ENCODE measurements at places on chromosomes 1 and 21. TPM values are rescaled to one million over a fixed set of nuclear protein-coding genes. Genes with fewer than 3 reads are reported as not detected.

PDZK1 gene
- polyA plus RNA-seq = 199 TPM

DNA sequence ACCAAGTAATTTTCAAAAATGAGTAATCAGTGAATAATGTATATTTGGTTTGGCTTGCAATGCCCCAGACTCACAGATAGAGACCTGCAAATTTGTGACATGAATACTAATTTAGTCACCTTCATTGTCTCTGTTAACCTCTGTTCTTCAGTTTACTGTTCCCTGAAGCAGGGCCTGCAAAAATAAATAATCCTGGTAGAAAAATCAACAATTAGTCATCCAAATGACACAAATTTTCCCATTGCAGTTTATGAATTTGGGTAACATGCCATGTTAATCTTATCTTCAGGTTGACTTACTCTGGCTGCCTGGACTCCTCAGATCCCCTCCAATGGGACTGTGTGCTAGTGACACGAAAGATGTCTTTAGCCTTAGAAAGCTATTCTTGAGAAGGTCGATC, 289.5 kb downstream of the PAPPA2 start:
- DNase-seq = no peak

DNA sequence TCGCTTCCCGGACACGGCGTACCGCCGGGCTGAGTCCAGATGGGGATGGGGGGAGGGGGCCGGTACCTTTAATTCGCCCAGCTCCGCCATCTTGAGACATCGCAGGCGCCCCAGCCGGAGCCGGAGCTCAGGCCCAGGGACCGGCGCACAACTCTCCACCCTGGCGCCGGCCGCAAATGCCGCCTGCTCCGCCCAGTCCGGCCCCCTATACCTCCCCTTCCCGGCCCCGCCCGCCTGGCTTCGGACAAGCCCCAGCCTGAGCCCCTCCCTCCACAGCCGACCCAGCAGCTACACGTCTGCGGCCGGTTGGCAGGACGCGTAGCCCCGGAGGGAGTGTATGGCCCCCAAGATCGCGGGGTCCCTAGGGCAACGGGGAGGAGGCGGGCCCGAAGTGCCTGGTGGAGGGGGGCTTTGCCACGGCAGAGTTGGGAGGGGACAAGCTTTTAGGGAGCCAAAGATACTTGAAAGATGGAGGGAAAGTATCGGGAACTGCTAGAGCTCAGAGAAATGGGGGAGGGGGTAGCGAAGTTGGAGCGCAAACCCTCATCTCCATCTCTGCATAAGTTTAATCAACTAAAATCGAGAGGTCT, at the start of gene PIAS3:
Gene PIAS3, minus strand, starts transcription at position 181 of the 590 bp plus-strand sequence. Its CDS starts 91 bp downstream, at position 90.
- no peak for DNase-seq

- no peak for DNase-seq
These were observed 3.8 kb downstream of the CCN1 start for GRCh38 chr1:85584264-85584781.

- no peak for DNase-seq
These were observed 11.1 kb upstream of the SLC30A1 start for GRCh38 chr1:211589782-211590721.

DNA sequence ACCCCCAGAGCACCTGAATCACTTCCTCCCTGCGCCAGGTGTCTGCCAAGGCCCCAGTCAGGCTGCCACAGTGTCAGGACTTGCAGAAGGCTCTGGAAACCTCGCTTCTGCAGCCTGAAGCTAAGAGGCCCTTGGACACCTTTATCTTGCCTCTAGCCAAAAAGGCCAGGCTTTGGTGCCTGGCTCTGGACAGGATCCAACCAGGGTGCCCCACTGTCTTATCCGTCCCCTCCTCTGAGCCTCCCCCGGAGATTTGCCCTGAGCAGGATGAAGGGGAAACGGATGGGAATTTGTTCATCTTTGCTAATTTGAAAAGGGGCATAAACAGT, 12.8 kb upstream of the CLSTN1 start:
- DNase-seq = no peak

DNA sequence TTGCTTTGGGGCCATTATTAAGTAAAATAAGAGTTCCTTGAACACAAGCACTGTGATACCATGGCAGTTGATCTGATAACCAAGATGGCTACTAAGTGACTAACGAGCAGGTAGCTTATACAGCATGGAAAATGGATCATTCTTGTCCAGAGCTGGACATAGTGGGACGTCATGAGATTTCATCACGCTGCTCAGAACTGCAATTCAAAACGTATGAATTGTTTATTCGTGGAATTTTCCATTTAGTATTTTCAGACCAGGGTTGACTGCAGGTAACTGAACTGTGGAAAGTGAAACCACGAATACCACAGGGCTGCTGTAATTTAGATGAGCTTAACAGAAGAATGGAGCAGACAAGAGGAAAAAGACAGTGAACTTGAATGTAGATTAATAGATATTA, 38.9 kb downstream of the CCDC18 start:
- no peak for DNase-seq

GRCh38 chr1:199667089-199667488, 360.4 kb upstream of the NR5A2 start:
- DNase-seq = no peak

DNA sequence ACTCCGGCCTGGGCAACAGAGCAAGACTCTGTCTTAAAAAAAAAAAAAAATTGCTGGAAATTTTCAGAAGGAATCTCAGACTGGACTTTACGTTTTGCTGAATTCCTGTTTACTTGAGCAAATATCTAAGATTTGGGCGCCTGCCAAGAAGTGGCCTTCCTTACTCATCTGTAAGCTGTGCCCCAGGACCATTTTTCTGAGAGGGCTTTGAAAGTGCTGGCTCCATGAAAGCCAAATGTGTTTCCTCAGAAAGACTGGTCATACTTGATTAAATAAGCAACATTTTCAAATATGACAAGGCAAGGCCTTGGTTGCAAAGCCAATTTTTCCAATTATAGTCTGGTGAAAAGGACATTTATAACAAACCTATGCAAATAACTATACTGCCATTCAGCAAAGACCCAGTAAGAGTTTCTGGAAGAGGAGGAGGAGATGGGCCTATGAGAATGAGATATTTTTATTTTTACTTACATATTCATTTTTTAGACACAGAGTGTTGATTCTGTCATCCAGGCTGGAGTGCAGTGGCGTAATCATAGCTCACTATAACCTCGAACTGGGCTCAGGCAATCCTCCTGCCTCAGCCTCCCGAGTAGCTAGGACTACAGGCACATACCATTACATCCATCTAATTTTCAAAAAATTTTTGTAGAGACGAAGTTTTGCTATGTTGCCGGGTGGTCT, 56.3 kb upstream of the HTR1D start:
- DNase-seq = no peak

NBPF6 gene
- polyA plus RNA-seq = not detected

DNA sequence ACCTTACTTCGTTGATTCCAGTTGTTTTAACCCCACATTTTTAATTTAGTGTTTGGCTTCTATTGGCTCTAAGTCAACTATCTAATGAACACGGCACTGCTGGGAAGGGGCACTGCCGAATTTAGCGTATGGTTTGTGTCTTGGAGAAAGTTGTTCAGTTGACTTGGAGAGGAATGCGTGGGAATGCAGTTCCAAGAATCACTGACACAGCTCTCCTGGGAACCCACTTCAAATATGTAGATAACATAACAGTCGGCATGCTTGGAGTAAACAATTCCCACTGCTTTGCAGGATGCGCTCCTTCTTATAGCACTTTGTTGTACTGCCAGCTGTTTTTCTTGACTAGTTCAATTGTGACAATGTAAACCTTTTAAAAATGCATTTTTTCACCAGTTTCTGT, 104.3 kb downstream of the RYR2 start:
- no peak for DNase-seq

- no peak for DNase-seq
These were observed 15.9 kb downstream of the RNU5D-1 start for GRCh38 chr1:44714944-44715571.

GRCh38 chr21:36550761-36551160, 70.8 kb upstream of the CLDN14 start:
- no peak for DNase-seq

DNA sequence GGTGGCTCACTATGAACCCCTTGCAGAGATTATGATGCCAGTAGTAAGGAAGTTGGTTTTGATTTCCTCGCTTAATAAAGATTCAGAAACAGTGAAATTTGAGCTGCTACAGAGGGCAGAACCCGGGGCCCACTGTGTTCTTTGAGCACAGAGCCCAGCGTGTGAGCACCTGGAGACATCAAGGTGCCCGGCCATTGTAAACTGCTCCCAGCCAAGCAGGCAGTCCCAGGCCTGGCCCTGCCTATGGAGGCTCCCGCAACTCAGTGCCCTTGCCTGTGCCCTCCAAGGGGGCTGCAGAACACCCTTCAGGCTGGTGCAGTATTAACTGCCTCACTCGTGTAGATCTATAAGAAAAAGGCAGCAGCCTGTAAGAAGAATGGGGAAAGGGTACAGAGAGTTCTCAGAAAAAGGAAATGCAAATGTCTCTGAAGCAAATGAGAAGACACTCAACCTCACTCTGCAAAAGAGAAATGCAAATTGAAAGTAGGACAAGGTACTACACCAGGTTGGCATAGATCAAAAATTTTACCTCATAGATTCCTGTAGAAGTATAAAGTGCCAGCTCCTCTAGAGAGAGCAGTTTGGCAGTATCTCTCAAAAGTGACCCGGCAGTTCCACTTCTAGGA, 323.7 kb downstream of the HHAT start:
- DNase-seq = no peak

- DNase-seq = no peak
These were observed 288.8 kb downstream of the GPATCH2 start for GRCh38 chr1:217342105-217342504.

DNA sequence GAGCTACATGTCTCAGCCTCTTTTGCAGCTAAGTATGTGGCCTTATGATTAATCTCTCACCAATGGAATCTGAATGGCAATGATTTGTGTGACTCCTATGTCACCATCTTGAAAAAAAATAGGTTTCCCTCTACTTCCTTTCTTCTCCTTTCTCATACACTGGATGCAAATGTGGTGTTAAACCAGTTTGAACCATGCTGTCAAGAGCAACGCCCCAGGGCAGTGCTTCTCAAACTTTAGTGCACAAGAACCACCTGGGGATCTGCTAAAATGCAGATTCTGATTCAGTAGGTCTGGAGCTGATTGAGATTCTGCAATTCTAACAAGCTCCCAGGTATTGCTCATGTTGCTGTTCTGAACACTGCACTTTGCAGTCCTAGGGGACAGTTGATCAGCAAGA, 44.7 kb upstream of the ZNF644 start:
- DNase-seq = no peak

DNA sequence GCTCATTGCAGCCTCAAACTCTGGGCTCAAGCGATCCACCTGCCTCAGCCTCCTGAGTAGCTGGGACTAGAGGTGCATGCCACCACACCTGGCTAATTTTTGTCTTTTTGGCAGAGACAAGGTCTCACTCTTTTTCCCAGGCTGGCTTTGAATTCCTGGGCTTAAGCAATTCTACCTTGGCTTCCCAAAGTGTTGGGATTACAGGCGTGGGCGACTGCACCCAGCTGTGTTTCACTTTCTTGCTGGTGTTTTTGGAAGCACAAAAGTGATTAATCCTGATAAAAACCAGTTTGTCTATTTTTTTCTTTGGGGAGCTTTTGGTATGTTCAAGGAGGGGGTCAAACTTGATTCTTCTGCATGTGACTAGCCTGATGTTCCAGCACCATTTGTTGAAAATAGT, 19.3 kb downstream of the RNF11 start:
- DNase-seq = no peak

DNA sequence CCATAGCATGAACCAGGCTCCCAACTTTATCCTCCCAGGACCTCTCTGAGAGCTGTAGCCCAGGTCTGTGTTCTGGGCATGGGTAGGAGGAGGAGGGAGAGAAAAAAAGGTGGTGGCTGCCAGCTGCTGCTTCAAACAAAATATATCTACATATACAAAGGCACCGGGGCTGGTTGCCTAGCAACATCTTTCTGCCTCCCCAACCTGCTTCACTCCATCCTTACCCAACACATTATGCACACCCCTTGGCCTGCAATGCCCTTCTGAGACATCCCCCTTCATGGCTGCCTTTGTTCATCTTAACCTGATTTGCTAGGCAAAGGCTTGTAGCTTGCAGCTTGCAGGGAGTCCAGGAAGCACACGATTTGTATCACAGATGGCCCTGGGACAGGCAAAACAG, 27.2 kb upstream of the ATP1A1 start:
- no peak for DNase-seq

SLFNL1 gene
- 0.27 TPM for polyA plus RNA-seq

ARMH1 gene
- polyA plus RNA-seq = 9.3 TPM

- no peak for DNase-seq
These were observed 22.4 kb downstream of the LAMB3 start for GRCh38 chr1:209629621-209630382.

TARBP1 gene
- 33.6 TPM for polyA plus RNA-seq

NMNAT2 gene
- 2.2 TPM for polyA plus RNA-seq

DNA sequence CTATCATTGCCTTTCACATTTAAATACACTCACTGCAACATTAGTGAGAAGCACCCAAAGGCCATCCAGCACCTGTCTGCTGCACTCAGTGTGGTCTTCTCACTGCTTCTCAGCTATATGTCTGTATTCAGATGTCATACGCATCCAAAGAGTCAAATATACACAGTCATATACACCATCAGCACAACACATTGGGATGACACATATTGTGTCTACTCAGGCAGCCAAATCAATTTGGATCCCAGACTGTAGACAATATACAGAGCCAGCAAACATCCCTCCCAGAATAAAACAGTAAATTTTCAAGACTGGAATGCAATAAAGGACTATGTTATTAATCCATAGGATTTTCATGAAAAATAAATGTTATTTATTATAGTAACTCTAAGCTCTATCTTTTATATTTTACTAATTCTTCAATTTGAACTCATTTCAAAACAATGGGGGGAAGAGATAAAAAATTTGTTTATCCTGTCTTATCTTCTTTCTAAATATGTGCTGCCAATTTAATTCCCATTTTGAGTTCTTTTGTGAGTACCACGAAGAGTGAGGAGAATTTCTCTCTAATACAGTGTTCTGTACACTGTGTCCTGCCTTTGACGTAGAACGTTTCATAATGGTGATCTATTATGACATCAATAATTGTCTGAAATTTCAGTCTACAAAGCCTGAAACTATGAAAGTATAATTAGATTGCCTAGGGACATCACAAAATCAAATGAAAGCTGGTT, 602.2 kb upstream of the CXADR start:
- DNase-seq = no peak

DNA sequence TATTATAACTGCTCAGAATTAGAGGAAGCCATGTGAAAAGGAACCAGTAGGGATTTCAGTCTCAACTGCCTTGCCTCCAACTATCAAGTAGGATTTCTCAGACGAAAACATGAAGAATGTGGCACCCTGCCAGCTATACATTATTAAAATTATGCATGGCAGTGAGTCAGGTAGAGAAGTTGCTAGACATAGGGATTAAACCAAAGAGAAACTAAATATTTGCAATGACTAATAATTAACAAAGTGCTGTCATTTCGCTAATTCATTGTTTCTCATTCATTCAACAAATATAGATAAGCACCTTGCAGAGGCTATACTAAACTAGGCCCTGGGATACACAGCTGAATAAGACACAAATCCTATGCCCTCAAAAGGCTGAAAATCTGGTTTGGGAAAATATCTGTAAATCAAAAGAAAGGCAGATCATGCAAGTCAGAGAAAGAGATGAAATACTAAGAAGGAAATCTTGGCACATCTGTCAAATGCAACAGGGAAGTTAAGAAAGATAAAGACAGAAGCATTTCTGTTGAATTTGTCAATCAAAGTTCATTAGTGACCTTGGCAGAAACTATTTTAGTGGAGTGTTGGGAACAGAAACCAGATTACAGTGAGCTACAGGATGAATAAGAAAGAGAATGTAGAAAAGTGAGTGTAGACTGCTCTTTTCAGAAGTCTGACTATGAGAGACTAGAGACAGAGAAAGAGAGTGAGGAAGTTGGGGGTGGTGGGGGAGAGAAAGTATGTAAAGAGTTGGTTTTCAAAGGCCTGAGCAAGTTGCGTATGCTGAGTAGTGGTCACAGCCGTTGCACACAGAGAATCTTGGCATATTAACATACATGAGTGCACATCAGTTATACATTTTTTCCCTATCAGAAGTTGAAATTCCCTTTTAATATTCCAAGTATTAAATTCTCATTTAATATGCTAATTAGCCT, 14.7 kb upstream of the NBPF11 start:
- no peak for DNase-seq
